ENCODE measurements at places on chromosomes 1 and 21.

DNA sequence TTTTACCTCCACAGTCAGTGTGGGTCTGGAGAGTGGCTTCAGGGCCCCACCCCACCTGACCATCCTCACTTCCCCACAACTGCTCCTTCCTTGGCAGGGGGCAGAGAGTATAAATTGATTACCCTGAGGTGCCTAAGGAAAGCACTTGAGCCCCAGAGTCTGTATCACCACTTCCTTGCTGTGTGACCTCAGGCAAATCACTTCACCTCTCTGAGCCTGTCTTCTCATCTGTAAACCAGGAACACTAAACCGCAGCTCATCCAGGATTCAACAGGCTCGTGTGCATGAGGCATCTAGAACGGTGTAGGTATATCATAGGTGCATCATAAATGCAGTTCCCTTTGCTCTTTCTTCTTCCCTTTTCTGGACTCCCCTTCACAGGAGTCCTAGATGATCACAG, 43.4 kb downstream of the GRIK3 start:
- no peak for DNase-seq

- DNase-seq, result no peak
Measured at GRCh38 chr1:11294951-11295350, 22.0 kb downstream of the UBIAD1 start.

GRCh38 chr21:39685991-39686390, 59.0 kb upstream of the IGSF5 start:
- DNase-seq, result no peak

GRCh38 chr1:2544093-2544874, 11.9 kb upstream of the TNFRSF14 start:
- DNase-seq, result no peak

- no peak for DNase-seq
Measured at GRCh38 chr1:29732453-29732852, 496.1 kb downstream of the PTPRU start.

- DNase-seq, result no peak
Measured at GRCh38 chr1:30403061-30403645, 320.2 kb downstream of the MATN1 start.

- DNase-seq, result no peak
Measured at GRCh38 chr1:12621346-12622335, 3.6 kb upstream of the DHRS3 start.
